Stimulated activated CD4-positive, alpha-beta T cell treated with anti-CD3 and anti-CD28 coated beads, Interleukin-12 subunit alpha, Interleukin-12 subunit beta, amount 100 ng/mL, for 24 hours (primary cell): ENCODE measurements at places on chromosomes 7 and 10.

- DNase-seq, result no peak
Measured at GRCh38 chr7:92697012-92697411, 106.8 kb upstream of the FAM133B start.

- DNase-seq, result no peak
Measured at GRCh38 chr7:51785876-51786275, 469.3 kb upstream of the COBL start.

DNA sequence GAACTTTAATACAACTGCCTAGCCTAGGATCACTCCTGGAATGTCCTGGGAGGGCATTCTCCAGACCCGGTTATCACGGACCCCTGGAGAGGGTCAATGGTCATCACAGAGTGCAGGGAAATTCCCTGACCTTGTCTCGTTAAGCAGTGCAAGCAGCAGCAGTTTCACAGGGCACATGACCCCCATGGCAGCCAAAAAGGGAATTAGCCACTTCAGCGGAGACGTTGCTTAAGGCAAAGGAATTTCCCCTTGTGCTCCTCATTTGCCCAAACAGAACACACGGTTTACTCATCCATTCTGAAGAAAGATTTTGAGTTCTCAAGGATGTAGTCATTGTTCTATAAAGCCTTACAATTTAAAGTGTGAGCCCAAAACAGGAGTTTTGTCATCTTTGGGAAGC lies 260.3 kb downstream of the SNX13 start:
- DNase-seq, result no peak

- DNase-seq, result no peak
Measured at GRCh38 chr10:131895116-131895515, 5.7 kb upstream of the PPP2R2D start.

DNA sequence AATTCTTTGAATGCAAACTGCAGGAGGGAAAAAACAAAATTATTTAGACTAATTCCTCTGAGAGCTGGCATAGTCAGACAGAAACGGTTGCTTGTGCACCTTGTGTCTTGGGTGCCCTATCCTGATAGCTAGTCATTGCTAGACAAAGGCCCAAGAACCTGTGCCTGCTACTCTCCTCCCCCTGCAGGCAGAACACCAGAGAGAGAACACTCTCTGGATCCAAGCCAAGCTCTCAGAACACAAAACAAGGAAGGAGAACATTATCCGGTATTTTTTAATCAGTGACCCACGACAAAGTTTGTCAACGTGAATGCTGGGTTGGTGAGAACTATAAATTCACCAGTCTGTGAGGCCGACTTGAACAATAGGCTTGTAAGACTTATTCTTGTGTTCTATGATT lies 18.8 kb upstream of the PPP1R9A start:
- no peak for DNase-seq

GRCh38 chr7:100394077-100394476 lies 20.8 kb downstream of the PILRA start:
- DNase-seq, result no peak

- DNase-seq, result no peak
Measured at GRCh38 chr10:63884426-63884825, 363.2 kb downstream of the REEP3 start.

DNA sequence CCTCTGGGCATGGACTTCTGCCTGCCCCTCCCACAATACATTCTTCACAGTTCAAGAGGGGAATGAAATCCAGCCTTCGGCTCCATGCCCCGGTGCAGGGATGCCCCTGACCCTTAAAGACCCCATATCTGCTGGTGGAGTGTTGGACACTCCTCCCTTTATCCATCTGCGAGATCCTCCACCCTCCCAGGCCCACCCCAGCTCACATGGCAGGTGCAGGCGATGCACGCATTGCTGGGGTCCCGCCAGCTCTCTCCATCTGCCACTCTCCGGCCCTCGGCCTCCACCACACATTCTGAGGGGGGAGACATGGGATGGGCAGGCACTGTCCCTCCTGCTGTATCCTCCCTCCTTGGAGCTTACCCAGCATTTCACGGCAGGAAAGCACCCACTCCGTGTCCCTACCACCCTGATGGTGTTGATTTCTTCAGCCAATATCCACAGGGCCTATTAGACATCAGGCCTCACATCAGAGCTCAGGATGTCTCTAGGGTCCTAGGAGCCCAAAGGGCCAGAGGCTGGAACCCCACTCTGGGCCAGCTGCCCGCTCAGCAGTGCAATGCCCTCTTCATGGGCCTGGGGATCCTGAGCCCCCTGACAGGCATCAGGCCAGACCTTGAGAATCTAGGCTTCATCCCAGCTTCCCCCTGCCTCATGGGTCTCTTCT lies 18.3 kb downstream of the ATP6V1F start:
- no peak for DNase-seq

DNA sequence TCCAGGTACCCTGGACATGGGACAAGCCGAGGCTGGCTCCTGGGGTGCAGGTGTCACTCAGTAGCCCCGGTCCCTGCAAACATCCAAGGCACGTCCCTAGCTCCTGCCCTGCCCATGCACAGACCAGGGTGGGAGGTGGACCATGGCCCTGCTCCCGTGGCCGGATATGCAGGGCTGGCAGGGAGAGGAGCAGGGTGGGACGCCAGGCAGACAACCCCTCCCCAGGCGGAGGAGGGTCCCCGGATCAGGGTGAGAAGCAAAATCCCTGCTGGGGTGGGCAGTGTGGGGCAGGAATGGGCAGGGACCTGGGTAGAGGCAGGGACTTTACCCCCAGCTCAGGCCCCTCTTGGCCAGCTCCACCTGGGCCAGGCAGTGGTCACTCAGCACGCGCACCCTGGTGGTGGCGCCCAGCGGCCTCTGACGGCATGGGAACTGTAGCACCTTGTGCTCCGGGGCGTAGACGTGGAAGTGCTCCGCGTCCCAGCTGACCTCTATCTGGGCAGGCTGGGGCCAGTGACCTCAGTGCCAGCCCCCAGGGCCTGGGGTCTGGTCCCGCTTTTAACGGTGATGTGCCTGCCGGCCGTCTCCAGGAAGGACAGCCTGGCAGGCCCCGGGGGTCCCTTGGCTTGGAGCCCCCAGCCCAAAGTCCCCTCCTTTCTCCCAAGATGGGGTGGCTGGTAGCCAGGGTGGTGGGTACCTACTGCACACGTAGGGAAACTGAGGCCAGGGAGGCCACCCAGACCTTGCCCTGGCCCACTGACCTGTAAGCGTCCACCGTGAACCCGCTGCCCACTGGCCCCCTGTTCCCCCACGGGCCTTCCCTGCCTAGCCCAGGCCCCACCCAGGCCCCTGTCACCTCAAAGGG lies 1.2 kb downstream of the GRIFIN start:
- DNase-seq, result no peak
